ENCODE measurements at places on chromosomes 16 and 17.

GRCh38 chr16:61842666-61843065 lies 193.6 kb downstream of the CDH8 start:
- DNase-seq, result no peak

GRCh38 chr17:67601897-67602296 lies 115.8 kb upstream of the NOL11 start:
- no peak for DNase-seq

GRCh38 chr16:22627043-22627442 lies 116.4 kb downstream of the NPIPB5 start:
- no peak for DNase-seq

GRCh38 chr16:386641-387156 lies 4.9 kb upstream of the PGAP6 start:
- DNase-seq, result no peak

- DNase-seq, result no peak
These were observed 47.3 kb upstream of the ALOX12 start for GRCh38 chr17:6948562-6948961.

GRCh38 chr16:72989579-72990551 lies 58.1 kb downstream of the ZFHX3 start:
- DNase-seq, result no peak

- DNase-seq, result no peak
These were observed 9.6 kb downstream of the CA10 start for GRCh38 chr17:52148969-52149351.

DNA sequence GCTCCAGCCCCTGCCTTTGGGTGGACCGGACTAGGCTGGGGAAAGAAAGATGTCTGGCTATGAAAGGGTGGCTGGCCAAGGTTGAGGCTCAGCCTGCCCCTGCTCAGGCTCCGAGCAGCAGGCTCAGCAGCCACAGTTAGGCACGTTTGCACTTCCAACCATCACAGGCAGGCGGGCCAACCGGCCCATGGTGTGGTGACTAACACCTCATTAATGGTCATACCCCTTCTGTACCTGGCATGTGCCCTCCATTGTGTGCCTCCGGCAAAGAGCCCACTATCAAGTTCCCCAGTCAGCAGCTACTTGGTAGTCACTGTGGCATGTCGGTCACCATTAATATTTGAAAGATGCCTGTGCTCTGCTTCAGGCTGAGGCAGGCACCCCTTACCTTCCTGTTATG lies 6.7 kb downstream of the TBC1D24 start:
- no peak for DNase-seq

- no peak for DNase-seq
These were observed 2.3 kb downstream of the IL17C start for GRCh38 chr16:88640498-88641247.

- DNase-seq, result no peak
These were observed 12.5 kb downstream of the CALCOCO2 start for GRCh38 chr17:48843187-48843900.

GRCh38 chr16:49366669-49367068 lies 6.9 kb upstream of the C16orf78 start:
- DNase-seq, result no peak

DNA sequence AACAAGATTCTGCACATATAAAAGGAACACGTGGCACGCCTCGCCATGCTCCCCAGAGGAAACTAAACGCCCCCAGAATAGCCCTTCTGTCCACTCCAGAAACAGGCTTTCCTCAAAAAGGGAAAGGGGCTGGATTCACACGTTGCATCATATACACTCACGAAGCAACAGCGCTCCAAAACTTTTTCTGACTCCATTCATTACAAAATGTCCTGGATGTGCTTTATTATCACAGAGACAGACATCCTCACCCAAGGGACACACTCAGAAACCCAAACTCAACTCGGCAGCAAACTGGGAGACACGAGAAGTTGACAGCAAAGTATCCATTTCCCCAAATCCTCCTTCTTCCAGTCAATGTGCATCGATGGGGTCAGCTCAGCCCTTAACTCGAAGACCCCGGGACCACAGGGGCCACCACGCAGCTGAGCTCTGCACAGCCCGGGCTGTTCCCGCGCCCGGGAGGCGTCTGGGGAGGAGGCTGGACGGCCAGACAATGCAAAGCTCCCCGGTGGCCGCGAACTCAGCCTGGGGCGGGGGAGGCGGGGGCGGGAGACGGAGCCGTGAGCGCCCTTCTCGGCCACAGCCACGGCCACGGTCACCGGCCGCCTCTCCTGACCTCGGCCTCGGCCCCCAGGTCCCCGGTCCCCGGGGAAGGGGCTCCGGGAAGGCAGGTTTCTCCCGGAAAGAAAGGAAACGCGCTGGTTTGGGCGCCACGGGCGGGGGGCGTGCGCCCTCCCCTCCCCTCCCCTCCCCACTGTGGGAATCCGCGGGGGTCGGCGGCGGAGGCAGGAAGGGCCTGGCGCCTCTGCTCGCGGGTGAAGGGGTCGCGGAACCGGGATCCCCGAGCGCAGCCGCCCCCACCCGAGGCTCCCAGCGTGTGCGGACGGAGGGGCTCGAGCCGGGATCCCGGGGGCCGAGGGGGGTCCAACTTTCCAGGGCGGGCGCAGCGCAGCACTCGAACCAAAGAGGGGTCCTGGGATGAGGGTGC lies 1.2 kb downstream of the NXN start:
- no peak for DNase-seq

DNA sequence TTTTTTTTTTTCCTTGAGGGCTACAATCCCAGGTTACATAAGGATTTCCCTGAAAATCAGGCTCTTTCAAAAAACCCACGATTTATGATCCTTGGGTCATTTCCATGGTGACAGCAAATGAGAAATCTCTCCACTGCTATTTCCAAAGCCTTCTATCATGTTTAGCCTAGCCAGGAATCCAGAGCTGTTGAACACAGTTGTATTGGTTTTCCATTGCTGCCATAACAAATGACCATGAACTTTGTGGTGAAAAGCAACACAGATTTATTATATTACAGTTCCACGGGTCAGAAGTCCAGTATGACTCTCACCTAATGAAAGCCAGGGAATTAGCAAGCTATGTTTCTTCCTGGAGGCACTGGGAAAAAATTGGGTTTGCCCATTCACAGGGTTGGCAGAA lies 106.6 kb downstream of the MAF start:
- DNase-seq, result no peak

DNA sequence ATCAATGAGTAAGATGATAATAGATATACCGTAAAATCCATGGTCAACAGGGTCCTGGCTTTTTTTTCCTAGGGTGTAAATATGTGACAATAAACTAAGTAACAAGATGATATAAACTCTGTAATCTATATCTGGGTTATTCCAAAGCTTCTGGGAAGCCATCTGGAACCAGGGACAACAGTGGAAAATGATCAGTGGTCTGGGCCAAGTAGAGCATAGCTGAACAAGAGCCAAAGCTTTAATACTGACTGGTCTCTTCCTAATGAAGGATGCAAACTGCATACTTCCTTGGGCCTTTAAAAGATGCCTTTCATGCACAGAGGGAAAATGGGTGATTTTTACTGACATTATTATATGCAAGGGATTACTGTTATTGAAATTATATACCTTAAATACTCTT lies 8.9 kb downstream of the CA10 start:
- no peak for DNase-seq

- DNase-seq, result no peak
These were observed 3.4 kb downstream of the MYO18A start for GRCh38 chr17:29176558-29177351.

DNA sequence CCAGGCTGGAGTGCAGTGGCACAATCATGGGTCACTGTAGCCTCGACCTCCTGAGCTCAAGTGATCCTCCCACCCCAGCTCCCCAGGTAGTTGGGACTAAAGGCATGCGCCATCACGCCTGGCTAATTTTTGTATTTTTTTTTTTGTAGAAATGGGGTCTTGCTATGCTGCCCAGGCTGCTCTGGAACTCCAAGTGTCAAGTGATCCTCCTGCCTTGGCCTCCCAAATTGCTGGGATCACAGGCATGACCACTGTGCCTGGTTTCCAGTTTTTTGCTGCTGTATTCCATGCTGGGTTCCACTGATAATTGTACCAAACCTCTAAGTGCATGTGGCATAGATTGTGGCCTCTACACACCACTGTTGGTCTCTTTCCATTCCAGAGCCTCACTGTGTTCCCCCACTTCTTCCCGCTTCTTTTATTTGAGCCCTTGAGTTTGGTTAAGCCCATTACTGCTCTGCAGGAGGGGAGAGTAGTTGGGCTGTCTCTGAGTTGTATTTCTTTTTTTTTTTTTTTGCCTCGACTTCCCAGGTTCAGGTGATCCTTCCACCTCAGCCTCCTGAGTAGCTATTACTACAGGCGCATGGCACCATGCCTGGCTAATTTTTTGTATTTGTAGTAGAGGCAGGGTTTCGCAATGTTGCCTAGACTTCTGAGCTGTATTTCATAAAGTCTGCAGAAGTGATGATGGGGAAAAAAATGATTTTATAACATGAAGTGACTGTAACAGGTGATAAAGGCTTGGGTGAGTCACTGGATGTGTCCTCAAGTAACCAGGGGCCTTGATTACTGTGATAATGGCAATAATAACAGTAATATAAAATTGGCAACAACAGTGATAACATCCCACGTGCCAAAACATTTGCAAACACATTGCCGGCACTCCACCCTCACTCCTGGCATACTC lies 30.0 kb downstream of the EEF2K start:
- no peak for DNase-seq

DNA sequence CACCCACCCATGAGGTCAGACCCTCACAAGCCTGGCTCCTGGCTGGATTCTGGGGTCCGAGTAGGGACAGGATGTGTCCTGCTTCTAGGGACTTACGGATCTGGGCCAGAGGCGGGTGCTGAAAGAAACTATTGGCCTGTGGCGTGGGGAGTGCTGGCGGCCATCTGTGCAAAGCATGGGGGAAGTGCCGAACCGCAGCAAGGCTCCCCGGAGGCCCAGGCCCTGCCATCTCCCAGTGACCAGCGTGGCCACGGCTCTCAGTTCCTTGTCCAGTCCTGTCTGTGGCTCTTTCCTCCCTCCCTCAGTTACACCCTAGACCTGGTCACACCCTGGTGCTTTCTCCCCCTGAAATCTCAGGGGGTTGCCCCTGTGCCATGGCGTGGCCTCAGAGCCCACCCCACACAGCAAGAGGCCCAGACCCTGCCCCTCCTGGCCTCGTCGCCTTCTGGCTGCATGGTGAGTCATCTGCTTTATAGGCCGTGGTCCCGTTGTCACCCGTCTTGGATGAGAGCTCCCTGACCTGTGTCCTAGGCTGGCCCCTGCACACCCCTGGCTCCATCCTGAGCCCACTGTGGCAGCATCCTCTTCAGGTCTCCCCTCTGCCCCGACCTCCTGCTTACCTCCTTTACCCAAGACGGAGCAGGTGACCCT lies 54.5 kb downstream of the PRMT7 start:
- DNase-seq, result no peak

- DNase-seq, result peak; percentile 26
These were observed 10.4 kb downstream of the PRR11 start for GRCh38 chr17:59165933-59166342.

GRCh38 chr16:15477802-15478201 lies 43.4 kb downstream of the BMERB1 start:
- DNase-seq, result no peak

GRCh38 chr16:11015076-11015475 lies 70.7 kb downstream of the CLEC16A start:
- no peak for DNase-seq

- DNase-seq, result no peak
These were observed 289.8 kb downstream of the MAF start for GRCh38 chr16:79310710-79311109.

DNA sequence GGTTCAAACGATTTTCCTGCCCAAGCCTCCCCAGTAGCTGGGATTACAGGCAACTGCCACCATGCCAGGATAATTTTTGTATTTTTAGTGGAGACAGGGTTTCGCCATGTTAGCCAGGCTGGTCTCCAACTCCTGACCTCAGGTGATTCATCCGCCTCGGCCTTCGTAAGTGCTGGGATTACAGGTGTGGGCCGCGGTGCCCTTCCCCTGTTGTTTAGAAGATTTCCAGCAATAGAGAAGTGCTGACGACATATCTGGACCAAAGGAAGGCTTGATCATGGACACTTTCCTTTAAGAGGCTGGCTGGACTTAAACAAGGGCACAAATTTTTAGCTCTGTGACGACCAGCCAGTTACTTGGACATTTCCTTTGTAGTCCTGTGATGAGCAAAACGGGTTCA lies 1.3 kb upstream of the MT1M start:
- DNase-seq, result no peak

DNA sequence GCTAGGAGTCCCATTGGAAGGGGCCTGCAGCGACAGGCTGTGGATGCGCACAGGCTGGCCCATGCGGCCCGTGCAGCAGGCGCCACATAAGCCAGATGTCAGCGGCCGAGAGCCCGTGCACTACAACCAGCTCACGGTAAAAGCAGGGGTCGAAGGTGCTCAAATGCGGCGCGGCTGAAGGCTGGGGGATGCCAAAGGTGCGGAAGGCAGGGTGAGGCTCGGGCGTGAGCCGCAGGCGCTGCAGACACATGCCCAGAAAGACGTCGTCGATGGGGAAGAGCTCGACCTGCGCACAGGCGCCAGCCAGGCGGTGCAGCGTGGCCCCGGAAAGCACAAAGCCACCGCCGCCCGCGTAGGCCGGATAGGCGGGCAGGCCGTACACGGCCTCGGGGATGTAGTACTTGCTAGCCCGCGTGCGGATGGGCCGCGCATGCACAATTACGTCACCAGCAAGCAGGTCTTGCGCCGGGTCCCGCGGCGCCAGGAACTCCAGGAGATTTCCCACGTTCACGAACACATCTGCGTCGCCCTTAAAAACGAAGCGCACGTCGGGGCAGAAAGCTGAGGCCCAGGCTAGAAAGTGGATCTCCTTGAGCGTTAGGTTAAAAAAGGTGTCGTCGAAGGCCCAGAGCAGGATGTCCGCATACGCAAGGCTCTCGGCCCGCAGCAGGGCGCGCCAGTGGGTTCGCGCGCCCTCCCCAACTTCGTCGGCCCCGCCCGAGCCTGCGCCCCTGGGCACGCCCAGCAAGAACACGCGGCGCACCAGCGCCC lies 1.3 kb downstream of the B3GNT9 start:
- no peak for DNase-seq

DNA sequence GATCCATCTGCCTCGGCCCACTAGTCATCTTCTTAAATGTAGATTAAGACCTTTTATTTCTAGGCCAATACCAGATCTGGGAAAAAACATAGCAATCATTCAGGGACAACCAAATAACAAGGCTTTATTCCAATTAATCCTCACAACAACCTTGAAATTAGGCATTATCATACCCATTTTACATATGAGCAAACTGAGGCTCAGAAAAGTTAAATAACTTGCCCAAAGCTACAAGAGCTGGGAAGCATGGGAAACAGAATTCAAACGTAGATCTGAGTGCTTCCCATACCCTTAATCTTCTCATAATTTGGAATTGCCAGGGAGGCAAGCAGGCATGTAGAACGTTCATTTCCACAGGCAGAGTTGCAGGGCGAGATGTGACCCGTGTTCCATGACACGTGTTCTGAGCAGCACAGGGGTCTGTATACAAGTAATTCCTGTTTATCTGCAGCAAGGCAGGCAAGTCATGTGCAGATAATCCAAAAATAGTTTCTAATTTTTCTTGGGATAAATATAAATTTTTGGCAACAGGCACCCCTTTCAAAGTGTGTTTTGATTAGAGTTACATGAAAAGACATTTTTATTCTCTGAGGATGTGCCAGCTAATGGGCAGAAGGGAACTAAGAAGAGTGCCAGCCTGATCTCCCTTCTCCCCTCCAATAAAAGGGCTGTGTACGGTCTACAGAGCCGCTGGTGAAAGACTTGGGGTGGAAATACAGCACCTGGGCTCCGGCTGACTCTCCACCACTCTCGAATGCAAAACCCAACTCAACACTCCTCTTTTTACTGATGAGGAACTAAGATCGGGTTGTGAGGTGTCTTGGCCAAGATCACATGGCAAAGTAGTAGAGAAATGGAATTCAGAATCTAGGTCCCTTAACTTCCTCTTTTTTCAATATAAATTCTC lies 27.7 kb upstream of the MYOCD start:
- no peak for DNase-seq
